ENCODE measurements at places on chromosomes 1 and 21.

GRCh38 chr1:110364221-110364620 is 25.0 kb downstream of the RBM15 start:
- DNase-seq: no peak

DNA sequence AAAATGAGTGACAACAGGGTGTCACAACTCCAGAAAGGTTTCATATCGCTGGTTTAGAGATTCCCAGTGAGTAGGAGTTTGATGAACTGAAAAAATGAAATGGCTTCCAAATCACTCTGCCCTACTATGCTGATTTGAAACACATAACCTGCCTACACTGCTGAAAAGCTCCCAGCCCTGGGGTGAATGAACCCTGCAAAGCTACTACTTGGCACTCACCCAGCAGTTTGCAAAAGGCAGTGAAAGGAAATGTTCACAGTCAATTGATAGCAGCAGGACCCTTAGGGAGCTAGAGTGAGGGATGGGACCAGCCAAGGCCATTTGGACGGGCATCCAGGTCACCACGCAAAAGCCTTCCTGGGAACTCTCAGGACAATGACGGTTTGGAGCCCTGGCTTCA is 44.4 kb upstream of the SRP9 start:
- no peak for DNase-seq

DNA sequence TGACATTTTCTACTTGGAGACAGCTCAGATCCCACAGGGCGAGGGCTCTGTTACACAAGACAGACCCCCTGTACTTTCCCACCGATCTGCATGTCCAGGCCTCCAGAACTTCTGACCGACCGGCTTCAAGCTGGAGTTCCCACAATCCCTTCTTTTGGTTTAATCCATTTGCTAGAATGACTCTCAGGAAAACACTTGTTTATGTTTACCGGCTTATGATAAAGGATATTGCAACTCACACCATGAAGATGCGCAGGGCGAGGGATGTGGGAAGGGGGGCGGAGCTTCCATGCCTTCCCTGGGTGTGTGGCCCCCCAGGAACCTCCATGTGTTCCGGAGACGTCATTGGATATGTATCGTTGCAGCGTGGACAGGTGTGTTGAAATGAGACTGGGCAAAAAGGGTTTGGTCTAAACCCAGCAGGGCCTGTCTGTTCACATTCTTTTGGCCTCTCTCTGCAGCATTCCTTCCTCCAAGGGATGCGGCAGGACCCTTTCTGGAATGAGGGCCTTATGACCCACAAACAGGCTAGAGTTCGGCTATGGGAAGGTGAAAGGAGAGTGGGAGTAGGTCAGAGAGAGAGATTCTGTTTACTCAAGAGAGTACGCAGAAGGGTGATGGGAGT is 7.5 kb upstream of the IGSF5 start:
- no peak for DNase-seq

- peak; percentile 93 for DNase-seq
These were observed at the start of gene ST3GAL3 for GRCh38 chr1:43707190-43708001. Gene ST3GAL3, plus strand, starts transcription at chr1:43707536. Its CDS starts 28,727 bp downstream, at chr1:43736263.

DNA sequence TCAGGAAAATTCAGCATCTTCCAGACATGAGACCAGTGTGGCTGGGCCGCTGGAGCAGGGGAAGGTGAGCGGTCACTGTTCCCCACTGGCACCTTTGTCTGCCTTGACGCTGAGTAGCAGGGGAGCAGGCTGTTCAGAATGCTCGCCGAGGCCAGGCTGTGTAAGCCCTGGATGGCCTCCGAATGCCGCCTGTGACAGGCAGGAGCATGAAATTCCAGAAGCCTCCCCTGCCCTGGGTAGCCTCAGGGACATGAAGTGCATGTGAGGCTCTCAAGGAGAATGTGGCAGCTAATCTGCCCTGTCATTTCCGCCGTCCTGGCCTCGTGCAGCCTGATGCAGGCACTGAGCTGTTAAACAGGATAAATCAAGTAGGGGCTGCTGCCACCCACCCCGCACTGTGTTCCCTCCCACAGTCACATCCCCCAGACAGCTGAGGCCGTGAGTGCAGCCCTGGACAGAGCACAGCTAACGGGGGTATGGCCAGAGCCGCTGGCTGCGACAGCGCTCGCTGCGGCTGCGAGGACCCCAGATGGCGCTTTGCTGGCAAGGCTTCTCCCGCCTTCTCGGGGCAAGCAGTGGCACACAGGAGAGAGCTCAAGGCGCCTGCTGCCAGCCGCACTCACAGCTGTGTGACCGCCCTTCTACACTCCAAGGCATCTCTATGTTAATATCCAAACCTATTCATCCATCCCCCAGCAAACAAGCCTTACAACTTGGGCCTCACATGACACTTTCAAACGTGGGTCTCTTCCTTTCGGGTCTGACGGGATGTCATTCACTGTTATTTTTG is 105.0 kb upstream of the COL6A1 start:
- DNase-seq: no peak

- no peak for DNase-seq
These were observed 65.4 kb upstream of the TLR5 start for GRCh38 chr1:223208164-223209076.

DNA sequence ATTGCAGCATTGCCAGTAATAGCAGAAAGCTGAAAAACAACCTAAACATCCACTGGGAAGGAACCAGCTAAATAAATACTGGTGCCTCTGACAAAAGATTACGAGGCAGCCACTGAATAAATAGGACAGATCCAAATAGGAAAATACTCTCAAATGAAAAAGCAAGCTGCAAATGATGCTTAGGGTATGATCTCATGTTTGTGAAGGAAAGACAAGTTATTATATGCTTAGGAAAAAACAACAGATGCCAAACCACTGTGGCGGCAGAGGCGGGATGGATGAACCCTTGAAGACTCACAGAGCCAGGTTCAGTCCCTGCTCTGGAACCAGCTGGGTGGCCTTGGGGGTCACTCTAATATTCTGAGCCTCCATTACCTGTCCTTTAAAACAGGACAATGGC is 41.6 kb downstream of the MATN1 start:
- no peak for DNase-seq

GRCh38 chr1:171251042-171251951 is 3.0 kb downstream of the FMO1 start:
- peak; percentile 31 for DNase-seq

DNA sequence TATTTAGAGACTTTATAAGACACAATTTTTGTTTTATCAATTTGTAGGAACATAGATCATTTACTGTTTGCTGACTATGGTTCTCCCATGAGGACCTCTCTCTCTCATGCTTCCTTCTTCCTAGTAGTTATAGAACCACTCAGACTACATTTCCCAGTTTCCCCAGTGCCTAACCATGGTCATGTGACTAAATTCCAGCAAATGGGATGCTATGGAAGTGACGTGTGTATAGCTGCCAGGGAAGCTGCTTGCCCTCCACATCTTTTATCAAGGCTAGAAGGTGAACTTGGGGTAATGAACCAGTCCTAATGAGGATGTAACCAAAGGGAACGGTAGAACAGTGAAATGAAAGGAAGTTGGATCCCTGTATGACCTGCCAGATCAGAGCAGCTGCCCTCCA is 184.0 kb downstream of the MIS18A start:
- DNase-seq: peak; percentile 48

DNA sequence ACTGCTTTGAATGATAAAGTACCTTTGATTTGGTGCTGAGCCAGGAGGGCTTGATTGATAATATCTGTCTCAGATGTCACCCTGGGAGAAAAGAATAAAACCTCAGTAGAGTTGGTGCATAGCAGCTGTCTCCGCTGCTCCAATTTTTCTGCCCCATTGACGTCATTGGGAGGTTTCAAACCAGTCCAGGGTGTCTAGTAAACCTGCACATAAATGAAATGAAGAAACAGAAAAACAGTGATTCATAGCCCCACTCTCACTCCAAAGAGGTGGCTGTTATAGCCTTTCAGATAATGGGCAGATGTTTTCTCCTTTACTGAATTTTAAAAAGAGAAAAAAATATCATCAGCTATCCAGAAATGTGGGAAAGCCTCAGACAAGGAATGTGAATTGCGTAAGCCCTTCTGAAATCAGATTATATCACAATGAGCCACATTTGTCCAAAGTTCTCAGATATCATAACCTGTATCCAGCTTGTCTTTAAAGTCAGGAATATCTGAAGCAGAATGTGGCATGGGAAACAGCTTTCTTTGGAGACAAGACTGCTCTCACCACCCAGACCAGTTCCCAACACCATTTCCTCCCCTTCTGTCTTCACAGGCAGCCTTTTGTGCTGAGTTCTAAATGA is 351.3 kb upstream of the SGIP1 start:
- peak; percentile 63 for DNase-seq

- DNase-seq: no peak
These were observed 56.1 kb upstream of the TEKT2 start for GRCh38 chr1:36027766-36028165.

DNA sequence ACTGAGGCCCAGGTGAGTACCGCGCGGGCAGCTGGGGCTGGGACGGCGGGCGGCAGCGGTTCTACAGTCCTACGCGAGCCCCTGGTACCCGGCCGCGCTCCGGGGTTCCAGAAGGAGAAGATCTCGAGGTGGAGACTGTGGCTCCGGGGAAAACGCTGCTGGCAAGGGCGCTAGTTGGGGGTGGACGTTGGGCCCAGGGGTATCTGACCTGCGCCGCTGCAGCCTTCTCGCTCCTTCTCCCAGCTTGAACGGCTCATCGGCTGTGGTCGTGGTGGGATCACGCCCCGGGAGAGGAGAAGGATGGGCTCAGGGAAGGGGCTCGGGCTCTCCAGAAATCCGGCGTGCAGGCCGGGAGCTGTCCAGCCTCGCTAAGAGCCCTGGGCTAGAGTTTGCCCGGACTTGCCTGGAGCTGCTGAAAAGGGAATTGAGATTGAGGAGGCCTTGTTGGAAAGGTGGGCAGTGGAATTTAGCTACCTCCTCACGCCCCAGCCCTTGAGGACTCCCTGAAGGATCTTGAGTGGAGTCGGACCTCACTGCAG is 1.1 kb upstream of the POU3F1 start:
- DNase-seq: no peak

DNA sequence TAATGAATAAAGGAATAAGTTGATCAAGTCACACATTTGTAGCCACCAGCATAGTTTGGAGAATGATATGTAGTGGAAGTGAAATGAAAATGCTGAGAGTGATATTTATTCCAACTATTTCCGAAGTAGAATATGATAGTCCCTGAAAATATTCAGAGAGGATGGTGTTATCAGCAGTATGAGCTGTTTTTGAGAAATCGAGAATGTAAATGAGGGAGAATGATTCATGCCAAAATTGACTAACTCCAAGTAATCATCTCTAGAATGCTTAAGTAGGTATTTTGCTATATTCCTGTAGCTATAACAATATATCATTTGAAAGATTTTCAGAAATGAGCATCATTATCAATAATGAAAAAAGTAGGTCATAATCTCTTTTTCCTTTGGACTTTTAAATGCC is 178.9 kb downstream of the PDE4B start:
- no peak for DNase-seq

GRCh38 chr1:10684221-10684620 is 112.2 kb downstream of the CASZ1 start:
- DNase-seq: no peak

- no peak for DNase-seq
These were observed 13.3 kb downstream of the TRPM2 start for GRCh38 chr21:44366586-44367211.

DNA sequence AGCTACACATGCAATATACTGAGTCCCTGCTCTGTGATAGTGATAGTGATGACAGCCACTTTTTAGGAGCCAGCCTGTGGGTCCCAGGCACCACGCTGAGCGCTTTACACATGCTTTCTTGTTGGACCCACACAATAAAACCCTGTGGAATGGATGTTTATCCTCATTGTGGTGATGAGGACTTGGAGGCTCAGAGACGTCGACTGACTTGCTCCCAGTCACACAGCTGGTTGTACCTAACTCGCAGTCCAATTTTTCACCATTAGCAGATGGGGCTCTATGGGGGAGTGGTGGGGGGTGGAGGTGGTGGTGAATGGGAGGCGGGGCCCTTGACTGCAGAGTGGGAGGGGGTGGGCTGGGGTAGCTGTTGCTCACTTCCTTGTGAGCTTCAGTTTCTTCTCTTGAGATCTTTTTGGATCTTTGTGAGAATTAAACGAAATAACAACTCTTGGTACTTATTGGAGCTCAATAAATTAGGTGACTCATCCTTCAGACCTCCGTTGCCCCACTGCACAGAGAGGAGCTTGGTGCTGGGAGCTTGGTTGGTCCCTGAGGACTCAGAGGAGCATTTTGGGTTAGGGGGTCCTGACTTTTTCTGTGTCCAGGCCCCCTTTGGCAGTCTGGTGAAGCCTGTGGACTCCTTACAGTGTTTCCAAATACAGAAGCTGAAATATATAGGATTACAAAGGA is 61.8 kb upstream of the CD1D start:
- DNase-seq: no peak

DNA sequence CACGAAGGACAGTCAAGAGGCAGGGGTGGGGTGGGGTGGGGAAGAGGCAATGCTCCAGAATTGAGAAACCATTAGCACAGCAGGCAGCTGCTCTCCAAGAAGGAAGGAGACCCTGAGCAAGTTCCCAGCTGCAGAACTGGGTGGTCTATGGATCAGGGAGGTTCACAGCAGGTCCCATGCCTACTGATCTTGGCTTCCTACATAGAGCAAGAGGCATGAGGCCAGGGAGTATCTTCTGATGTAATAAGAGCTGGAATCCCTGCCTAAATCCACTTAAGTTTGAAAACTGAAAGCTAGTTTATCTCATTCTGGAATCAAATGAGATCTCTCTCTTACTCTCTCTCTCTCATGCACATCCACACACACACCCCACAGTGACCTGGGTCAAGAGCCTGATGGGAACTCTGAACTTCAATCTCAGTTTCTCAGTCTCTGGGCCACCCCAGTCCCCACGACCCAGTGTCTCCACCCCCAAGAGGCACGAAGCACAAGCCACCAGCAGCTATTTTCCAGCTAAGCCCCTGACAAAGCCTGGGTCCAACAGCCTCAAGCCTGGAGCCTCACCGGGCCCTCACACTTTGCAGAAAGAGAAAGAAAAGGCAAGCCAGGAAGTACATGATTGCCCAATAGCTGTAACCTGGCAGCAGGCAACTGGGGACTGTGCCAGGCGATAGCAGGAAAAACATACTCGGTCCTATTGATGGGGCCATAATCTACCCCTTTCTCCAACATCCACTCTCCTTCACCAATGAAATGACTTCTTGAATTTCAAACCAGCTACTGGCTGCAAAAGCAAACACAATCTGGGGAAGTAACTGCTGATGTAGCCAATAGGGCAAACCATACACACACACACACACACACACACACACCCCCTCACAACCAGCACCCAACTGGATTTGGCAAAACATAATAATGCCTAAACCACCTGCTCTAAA is 2.2 kb downstream of the NUAK2 start:
- DNase-seq: peak; percentile 87

GRCh38 chr1:15810073-15810472 is 2.6 kb upstream of the UQCRHL start:
- DNase-seq: no peak

DNA sequence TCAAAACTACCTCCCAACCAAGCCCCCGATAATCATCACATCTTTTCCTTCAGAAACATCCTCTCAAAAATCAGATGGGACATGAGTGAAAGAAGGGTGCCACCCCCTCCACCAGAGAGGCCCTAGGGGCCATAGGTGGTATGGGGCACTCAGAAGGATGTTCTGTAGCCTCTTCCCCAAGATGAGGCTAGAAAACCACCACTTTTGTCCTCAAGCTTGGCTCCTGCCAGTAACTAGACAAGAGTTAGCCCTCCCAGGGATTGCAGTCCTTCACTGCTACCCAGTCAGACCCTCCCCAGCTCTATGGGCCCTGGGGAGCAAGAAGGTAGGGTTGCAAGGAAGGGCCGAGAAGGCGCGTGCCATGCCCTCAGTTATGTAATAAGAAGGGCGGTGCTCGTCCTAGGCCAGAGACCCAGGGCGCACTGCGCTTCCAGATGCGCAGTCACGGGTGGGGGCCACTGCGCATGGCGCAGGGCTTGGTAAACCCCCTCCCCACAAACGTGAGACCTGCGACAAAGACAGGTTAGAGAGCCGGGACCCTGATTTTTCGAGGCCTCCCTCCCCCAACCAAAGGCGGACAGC is 69.7 kb downstream of the CD46 start:
- DNase-seq: no peak
